ENCODE measurements at places on chromosomes 7 and 10. TPM values are rescaled to one million over a fixed set of nuclear protein-coding genes. Genes with fewer than 3 reads are reported as not detected.

GRCh38 chr10:107423903-107424302, 259.4 kb upstream of the SORCS1 start:
- no peak for DNase-seq

DNA sequence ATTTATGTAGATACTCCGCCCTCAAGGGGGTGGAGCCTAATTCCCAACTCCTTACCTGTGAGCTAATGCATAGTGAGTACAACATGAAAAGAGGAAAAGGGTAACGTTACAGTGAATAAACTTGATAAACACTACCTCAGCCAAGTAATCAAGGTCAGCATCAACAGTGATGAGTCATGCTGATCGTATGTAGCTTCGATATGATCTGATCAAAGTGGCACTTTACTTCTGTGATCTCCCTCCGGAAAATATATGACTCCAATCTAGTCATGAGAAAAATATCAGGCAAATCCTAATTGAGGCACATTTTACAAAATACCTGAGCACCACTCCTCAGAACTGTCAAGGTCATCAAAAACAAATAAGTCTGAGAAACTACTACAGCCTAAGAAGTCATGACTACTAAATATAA, 70.4 kb downstream of the VTI1A start:
- DNase-seq: no peak

GRCh38 chr7:116377721-116378120, 121.8 kb upstream of the CAV2 start:
- DNase-seq: no peak

DNA sequence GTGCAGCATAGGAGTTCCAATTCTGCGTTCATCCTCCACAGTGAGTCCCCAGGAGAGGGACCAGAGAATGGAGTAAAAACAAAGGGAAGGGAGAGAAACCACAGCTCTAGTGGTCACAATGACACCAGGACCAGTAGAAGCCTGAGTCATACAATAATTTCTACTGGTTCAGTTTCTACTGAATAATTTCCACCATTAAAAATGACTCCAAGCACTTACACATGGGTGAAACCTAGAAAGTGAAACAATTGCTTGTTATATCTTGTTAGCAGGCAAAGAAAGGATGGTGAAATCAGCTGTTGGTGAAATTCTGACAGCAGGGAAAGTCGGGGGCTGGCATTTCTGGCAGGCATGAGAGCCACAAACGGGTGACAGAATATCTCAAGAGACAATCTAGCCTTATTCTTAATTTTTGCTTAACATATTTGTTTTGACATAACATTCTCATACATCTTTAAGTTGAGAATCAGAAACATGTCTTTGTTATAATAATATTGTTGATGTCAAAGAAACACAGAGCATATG, 1065.8 kb upstream of the C7orf33 start:
- DNase-seq: no peak

GRCh38 chr10:4214908-4215307, 429.9 kb upstream of the KLF6 start:
- no peak for DNase-seq

GRCh38 chr10:95691281-95691680, 2.4 kb downstream of the TCTN3 start:
- DNase-seq: no peak

DNA sequence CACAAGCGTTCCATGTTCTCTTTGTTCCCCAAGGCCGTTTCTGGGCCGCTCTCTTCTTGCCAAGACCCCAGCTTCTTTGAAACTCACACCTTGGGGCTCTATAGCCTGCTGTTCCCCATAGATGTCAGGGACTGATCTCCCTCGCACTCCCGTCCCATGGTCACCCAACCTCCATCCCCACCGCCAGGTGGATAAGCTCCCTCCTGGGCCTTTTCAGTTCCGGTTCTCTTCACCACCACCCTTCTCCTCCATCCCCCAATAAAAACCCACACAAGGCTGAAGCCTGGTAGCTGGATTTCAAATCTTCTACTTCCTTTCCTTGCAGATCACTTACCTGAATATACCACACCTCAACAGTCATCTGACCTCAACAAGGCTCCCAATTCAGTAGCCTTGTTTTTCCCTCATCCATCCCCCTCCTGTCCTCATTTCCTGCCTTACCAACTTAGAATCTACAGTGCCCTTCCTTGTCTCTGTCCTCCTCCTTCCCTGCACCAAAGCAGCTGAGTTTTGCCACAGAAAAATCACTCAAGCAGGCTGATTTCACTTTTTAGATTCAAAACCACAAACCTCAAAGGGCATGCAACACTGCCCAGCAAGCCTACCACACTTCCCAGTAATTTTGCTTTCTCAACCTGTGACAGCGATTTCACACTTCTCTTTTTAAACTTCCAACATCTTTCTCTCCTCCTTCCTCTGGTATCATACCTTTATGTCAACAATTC, 7.7 kb downstream of the SLC37A3 start:
- no peak for DNase-seq

DNA sequence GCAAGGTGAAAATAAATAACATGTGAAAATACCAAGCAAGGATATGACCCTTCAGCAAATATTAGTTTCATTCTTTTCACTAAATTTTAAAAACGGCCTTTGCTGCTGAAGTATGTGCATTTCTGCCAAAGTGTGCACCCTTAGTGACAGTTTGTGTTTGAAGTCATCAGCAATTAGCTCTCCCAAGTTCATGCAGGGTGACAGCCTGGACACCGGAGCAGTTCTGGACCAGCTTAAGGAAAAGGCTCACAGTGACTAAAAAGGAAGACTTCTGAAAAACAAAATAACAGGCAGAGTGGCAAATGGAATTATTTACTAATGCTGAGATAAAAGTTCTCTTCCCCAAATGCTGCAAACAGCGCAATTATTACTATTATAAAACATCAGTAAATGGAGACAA, 69.3 kb upstream of the NEBL start:
- no peak for DNase-seq

- DNase-seq: peak; percentile 41
Measured at GRCh38 chr10:58512491-58513187, at the start of gene BICC1. Gene BICC1 (plus strand): TSS chr10:58512872. CDS start chr10:58513144, 272 bp downstream.

GRCh38 chr7:131174391-131174790, 153.3 kb upstream of the MKLN1 start:
- DNase-seq: no peak

DNA sequence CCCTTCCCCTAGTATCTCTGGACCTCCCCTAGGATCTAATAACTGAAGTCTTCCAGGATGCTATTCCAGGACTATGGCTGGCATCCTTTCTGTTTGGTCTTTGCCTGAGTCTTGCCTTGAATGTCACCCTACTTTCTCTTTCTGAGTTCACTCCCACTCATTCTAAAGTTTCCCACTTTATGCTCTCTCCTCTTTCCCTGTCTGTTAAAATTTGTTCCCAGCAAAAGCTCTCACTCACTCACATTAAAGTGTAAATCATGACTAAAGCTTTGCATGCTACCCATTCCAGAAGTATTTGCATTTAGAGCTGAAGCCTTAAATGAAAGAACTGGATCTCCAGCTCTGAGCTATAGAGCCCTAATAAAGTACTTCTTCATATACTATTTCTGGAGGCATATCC, 42.1 kb upstream of the RAPGEF5 start:
- DNase-seq: no peak

- DNase-seq: no peak
Measured at GRCh38 chr10:110420401-110421193, 77.1 kb upstream of the DUSP5 start.

DNA sequence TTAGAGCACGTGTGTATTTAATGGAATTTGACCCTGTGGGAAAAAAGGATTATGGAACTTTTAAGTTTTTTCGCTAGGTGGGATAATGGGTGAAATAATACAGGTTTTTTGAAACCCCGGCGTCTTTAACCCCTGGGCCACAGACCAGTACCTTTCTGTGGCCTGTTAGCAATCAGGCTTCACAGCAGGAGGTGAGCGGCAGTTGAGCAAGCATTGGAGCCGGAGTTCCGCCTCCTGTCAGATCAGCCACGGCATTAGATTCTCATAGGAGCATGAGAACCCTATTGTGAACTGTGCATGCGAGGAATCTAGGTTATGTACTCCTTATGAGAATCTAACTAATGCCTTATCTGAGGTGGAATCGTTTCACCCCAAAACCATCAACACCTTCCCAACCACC, 28.6 kb downstream of the WAC start:
- DNase-seq: no peak

GRCh38 chr10:53839440-53840039, 961.5 kb downstream of the PCDH15 start:
- no peak for DNase-seq

DNA sequence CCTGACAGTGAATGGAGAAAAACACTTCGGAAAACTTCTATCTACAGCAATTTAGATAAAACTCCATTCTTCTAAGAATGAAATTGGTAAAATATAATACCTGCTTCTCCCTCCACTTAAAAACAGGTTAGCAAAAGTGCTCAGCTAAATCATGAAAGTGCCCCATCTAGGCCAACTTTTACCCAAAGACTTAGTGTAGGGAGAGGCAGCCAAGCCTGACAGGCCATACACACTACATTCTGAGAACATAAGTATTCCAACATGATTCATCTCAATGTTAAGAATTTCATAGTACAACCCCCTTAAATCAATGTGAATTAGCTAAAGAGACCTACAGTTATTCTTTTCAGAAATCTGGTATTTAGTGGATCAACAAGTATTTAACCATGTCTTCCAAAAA, 7.2 kb downstream of the FAM3C start:
- no peak for DNase-seq

DNA sequence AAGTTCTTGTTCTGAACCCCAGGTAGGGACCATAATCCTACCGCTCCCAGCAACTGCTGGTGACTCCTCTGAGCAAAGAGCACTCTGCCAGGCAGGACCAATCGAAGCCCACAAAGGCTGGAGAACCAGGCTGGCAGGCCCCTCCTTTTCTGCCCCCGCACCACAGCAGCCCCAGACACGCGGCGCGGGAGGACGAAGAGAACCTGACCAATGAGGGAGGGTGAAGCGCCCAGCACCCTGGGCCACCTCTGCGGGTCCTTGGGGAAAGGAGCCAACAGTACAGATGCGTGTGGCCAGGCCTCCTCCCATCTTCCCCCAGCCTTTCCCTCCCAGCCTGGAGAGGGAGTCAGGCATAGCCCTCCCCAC, 25.9 kb downstream of the CTBP2 start:
- DNase-seq: no peak

GRCh38 chr10:101879456-101880231, 36.0 kb upstream of the KCNIP2 start:
- no peak for DNase-seq

GRCh38 chr7:92766461-92767003, 69.8 kb downstream of the CDK6 start:
- no peak for DNase-seq

DNA sequence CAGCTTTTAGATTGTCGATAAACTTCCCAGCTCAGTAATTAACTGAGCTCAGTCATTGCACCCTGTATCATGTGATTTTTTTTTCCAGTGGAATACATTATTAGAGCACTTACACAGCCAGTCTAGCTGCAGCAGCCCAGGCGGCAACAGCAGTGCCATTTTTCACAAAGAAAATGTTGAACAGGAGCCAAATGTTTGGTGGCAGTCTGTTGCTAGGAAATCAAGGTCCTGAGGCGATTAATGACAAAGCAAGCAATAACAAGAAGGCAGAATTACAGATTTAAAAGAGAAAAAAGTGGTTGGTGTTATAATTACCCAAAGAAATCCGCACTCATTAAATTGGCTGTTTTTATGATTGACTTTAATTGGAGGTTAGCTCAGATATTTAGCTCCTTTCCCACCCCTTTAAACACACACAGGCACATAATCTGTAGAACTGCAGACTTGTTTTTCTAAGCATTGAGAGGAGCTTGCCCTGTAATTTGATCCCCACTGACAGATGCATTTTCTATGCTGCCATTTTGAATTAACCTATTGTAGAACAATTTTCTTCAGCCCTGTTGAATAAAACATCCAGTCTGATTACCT, 267.4 kb downstream of the ADK start:
- peak; percentile 48 for DNase-seq

GRCh38 chr7:6430271-6430940, 17.3 kb downstream of the DAGLB start:
- DNase-seq: no peak

- no peak for DNase-seq
Measured at GRCh38 chr10:70726909-70727495, 54.7 kb downstream of the ADAMTS14 start.

Gene SEMA3E
- 24.3 TPM for total RNA-seq

Gene MYO3A
- 7.0 TPM for total RNA-seq

Gene OR2A12
- total RNA-seq: not detected

Gene TRAPPC14
- 5.4 TPM for total RNA-seq

Gene CALCR
- 0.26 TPM for total RNA-seq

Gene ADARB2
- 0.26 TPM for total RNA-seq

Gene SFTPD
- total RNA-seq: not detected

All from urinary bladder (tissue), 4 donors.